Activated CD8-positive, alpha-beta T cell treated with anti-CD3 and anti-CD28 coated beads for 36 hours (primary cell): ENCODE measurements at places on chromosomes 16 and 17.

GRCh38 chr16:54076006-54076504, 210.5 kb downstream of the IRX3 start:
- DNase-seq = no peak

DNA sequence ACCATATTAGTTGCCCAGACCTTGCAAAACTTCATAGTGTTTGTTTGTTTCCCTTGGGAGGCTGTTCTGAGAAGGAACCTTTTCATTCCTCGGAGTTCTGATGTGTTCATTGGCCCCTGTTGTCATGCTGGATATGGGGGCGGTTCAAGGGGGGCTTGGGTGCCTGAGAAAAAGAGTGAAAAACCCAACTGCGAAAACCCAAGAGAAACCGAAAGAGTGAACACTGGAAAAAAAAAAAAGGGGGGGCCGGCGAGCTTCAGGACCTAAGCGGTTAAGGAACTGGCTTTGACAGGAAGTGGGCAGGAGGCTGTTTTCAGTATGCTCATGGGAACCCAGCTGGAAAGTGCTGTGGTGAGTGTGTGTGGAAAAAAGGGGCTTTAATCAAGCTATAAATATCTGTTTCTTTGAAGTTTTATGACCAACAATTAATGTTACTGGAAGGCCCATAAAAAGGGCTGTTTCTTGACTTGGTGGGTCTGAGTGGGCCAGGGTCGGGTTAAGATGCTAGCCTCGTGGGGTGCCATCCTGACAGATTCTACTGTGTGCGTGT, 510.7 kb downstream of the MAF start:
- peak; percentile 89 for DNase-seq

- DNase-seq = no peak
Measured at GRCh38 chr16:49348408-49349176, 25.0 kb upstream of the C16orf78 start.

- no peak for DNase-seq
Measured at GRCh38 chr17:13753154-13753553, 151.4 kb upstream of the HS3ST3A1 start.

- DNase-seq = no peak
Measured at GRCh38 chr16:30485818-30486436, 13.4 kb downstream of the ITGAL start.

DNA sequence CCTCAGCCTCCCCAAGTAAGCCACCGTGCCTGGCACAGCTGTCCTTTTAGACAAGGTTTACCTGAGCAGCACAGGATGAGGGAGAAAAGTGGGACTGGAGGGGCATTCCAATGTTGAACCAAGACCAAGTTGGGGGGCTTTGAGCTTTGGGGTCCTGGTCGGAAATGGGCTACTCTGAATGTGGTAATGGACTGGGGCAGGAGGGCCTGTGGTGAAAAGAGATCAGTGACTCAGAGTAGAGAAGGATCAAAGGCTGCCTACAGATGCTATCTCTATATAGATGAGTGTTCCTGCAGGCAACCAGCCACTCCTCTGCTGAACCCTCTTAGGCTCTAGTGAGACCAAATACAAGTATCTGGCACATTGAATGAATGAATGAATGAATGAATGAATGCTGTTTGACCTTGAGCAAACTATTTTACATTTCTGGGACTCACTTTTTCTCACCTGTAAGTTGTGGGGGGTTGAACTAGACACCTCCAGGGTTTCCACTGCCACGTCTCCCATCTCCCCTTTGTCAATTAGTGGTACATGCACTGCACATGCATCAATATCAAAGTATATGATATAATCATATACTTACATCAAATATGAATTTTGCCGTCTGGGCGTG, 26.3 kb upstream of the ETV4 start:
- DNase-seq = no peak

GRCh38 chr17:6666077-6666521, 14.5 kb downstream of the C17orf100 start:
- peak; percentile 63 for DNase-seq

GRCh38 chr17:77318021-77318420, 177.3 kb downstream of the SEC14L1 start:
- no peak for DNase-seq

DNA sequence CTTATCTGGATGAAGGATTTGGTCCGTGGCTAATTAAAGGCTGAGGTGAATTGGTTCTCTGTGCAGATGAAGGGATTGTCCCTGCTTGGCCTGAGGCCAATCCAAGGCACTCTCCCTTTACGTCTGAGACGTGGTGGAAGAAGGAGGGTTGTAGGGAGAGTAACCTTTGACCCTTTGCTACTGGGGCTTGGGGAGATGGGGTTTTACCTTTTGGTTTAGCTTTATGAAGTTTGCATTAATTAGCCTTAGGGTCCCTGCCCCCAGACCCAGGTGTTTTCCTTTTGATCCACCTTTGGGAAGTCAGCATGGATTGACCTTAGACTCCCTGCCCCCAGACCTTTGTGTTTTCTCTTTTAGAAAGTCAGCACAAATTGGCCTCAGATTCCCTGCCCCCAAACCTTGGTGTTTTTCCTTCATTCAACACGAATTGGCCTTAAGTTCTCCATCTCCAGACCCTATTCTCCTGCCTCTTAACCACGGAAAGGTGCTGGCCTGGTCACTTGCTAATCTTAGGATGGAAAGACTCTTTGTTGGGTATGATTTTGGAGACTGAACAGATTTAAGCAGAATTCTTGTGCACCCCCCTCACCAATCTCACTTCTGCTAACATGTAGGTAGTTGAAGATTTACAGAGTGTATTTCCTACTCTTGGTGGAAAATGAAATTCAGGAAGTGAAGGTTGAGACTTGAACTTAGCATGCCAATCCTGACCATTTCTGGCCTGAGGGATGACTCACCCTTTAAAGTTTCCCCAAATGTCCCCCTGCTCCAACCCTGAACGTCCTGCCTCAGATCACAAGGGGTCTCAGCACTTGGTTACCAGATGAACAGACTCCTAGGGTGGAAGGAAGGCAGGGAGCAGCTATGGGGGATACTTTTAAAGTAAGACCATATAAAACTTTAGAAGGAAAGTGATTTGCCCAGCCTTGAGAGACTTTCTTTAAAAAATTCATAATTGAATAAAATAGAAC, 23.1 kb upstream of the MMD start:
- DNase-seq = no peak

DNA sequence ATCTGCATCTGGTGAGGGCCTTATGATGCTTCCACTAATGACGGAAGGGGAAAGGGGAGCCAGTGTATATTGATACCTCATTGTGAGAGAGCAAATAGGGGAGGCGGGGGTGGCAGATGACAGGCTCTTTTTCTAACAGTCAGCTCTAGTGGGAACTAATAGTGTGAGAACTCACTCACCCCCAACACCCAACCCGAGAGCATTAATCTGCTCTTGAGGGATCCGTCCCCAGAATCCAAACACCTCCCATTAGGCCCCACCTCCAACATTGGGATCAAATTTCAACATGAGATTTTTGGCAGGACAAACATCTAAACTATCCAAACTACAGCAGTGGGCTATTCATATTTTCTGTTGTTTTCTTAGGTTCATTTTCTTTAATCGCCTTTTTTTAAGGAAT, 54.4 kb downstream of the BPTF start:
- DNase-seq = no peak

DNA sequence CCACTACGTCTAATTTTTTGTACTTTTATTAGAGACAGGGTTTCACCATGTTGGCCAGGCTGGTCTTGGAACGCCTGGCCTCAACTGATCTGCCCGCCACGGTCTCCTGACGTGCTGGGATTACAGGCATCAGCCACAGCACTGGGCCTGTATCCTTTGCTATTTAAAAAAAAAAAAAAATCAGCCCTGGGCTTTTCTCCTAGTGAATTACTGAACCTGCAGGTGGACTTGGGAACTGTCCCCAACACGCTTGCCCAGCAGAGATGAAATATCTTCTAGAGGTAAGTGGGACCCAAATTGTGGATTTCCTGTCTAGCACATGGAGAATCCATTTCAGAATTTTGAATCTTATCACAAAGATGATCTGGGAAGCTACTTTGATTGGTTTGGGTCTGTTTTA, 14.8 kb downstream of the CNOT1 start:
- DNase-seq = no peak

DNA sequence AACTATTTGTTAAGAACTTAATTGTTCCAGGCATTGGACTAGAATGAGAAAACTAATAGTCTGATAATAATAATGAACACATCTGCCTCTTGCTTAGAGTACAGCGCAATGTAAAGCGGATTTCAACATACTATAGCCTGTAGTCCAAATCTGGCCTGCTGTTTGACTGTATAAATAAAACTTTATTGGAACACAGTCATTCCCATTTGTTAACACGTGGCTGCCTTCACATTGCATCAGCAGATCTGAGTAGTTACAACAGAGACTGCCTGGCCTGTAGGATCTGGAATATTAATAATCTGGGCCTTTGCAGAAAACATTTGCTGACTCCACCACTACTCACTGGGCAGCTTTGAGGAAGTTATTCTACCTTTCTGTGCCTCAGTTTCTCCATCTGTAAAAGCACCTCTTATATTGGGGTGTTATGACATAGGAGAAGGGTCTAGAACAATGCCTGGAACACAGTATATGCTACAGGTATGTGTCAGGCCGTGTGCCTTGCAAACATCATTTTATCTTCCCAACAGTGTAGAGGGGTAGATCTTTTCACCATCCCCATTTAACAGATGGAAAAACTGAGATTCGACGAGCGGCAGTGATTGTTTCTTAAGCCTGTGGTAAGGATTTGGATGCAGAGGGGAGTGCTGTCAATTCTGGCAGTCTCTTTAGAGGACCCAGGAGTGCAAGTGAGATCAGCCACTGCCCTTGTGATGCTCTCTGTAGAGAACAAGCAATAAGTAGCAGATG, 22.2 kb downstream of the PDILT start:
- no peak for DNase-seq

- no peak for DNase-seq
Measured at GRCh38 chr17:78674595-78675315, 97.6 kb upstream of the DNAH17 start.

DNA sequence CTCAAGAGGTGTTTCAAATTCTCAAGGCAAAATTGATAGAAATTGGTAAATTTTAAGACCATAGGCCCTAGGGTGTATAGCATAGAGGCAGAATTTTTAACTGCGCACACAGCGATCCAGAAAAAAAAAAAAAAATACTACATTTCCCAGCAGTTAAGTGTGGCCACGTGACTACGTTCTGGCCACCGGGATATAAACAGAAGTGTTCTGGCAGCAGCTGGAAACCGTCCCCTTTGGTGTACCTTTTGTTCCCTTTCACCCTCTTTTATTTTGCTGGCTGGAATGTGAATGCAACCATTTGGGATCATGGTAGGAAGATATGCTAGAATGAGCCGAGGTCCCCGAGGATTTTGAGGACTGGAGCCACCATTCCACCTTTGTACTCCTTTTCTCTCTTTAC, 52.7 kb upstream of the AKAP1 start:
- no peak for DNase-seq

GRCh38 chr16:80806927-80807340, 2.5 kb upstream of the CDYL2 start:
- DNase-seq = peak; percentile 84

DNA sequence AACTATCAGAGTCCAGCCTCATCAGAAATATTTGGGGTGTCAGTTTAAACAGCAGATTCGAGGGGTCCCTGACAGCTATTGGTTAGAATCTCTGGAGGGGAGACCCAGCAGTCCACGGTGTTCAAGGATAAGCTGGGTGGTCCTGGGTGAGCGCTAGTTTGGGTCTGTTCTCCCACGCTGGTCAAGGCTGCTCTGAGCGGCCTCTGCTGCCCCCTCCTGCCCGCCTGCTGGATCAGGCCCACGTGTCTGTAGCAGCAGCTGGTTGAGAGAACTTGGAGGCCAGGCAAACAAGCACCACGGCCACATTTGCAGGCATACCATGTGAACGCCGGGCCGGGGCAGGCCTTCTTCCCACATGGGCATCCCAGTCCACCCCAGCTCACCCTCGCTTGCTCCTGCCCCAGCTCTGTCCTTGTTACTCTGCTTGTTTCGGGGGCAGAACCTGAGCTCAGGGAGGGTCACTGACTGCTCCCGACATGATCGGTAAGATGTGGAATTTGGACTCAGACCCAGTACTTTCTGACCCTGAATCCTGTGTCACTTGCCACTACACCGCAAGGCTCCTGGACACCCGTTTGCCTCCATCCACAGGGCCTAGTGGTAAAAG, 7.4 kb downstream of the FOXF1 start:
- DNase-seq = peak; percentile 68

- DNase-seq = no peak
Measured at GRCh38 chr16:19119564-19119963, 5.8 kb downstream of the ITPRIPL2 start.

- peak; percentile 7 for DNase-seq
Measured at GRCh38 chr16:12690024-12690423, 113.7 kb downstream of the CPPED1 start.

DNA sequence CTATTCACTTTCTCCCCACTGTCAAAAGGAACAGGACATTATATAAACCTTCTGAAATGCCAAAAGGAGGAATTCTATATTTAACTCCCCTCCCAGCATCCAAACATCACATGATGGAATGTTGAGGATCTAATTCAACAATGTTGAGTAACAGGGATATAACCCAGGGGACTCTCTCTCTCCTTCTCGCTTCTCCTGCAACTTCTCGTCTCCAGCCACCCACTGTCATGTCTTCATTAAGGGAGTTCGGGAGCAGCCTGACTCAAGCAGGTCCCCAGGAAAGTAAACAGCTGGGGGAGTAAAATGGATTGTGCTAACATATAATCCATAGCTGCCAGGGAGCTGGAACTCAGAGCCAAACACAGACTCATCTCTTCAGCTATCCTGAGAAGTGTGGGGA, 51.7 kb downstream of the GRIN2A start:
- no peak for DNase-seq

GRCh38 chr17:68357886-68358285, 66.6 kb downstream of the ARSG start:
- DNase-seq = no peak

- no peak for DNase-seq
Measured at GRCh38 chr16:85387171-85387507, 226.0 kb upstream of the GSE1 start.

- DNase-seq = no peak
Measured at GRCh38 chr16:2180962-2181923, 15.2 kb downstream of the CASKIN1 start.

- DNase-seq = no peak
Measured at GRCh38 chr16:2091547-2092255, 43.9 kb downstream of the TSC2 start.

DNA sequence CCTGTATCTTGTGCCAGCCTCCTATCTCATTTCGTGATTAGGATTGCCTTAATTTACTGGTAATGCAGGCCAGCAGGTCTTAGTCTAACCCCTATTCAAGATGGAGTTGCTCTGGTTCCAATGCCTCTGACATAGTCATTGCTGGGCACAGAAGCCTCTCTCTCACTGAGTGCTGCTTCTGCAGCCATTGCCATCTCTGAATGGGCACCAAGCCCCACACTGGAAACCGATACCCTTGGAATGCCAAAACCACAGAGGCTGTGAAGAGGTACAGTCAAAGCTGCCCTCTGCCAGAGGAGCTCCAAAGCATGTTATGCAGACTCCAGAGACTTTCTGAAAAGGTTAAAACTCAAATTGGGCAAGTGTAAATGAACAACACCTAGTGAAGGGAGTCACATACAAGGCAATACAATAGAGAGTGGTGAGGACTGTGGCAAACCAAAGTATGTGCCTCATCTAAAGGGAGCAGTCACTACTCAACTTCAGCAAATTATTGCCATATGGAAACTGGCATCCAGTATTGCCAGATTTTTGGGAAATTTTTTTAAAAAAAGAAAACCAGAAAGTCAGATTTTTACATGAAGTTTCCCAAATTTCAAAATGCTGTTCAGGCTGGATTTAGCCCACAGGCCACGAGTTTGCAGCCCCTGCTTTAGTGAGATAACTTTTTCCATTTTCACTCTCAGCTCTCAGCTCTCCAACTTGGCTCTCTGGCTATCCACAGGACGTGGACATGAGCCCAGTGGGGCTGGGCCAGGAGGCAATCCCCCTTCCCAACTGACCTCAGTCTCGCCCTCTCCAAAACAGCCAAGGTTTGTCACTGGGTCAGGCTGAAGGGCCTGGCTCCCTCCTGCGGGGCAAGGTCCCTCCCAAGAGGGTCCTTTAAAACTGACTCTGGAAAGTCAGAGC, 2.1 kb upstream of the MMP2 start:
- no peak for DNase-seq
